Kidney capillary endothelial cell (primary cell): ENCODE measurements at places on chromosomes 12 and 14.

GRCh38 chr12:16564675-16565074, 41.3 kb downstream of the LMO3 start:
- DNase-seq: no peak

DNA sequence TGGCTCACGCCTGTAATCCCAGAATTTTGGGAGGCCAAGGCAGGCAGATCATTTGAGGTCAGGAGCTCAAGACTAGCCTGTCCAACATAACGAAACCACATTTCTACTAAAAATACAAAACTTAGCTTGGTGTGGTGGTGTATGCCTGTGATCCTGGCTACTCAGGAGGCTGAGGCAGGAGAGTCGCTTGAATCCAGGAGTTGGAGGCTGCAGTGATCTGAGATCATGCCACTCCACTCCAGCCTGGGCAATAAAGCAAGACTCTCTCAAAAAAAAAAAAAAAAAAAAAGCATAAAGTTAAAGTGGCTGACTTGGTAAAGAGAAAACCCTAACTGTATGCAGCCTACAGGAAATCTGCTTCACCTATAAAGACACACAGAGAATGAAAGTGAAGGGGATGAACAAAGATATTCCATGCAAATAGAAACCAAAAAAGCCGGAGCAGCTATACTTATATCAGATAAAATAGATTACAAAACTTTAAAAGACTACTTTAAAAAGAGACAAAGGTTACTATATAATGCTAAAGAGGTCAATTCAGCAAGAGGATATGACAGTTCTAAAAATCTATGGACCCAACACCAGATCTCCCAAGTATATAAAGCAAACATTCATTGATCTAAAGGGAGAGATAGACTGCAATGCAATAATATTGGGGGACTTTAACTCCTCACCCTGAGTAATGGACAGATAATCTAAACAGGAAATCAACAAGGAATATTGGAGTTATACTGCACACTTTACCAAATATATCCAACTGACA, 4.1 kb downstream of the CLEC2B start:
- peak; percentile 7 for DNase-seq

DNA sequence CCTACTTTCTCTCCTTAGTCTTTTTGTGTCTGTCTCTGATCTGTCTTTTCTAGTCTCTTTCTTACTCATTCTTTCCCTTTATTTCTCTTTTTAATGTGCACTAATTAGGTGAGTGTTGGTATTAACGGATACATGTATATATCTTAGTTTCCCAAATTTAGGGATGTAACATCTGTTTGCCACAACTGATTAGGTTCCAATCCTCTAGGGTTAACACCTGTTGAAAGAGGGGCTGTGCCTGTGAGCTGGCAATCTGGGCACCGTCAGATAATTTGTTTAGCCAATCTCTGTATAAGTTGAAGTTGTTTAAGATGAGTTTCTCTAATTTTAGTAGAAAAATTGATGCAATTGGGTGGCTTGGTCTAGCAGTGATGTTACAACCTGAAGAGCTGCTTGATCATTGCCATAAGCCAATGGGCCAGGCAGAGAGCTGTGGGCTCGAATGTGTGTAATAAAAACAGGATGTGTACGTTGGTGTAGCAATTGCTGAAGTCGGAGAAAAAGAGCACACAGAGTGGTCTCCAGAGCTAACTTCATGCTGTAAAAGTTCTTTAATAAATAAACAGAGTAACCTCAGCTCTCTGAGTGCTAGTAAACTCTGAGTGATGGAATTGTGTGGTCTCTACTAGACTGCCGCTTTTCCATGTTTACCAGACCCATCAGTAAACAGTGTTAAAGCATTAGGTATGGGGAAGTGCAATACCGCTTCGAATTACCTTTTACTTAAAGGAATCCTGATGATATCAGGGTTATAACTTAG, 18.3 kb upstream of the LYZ start:
- no peak for DNase-seq

GRCh38 chr14:75648066-75648838, 12.4 kb downstream of the ERG28 start:
- no peak for DNase-seq

DNA sequence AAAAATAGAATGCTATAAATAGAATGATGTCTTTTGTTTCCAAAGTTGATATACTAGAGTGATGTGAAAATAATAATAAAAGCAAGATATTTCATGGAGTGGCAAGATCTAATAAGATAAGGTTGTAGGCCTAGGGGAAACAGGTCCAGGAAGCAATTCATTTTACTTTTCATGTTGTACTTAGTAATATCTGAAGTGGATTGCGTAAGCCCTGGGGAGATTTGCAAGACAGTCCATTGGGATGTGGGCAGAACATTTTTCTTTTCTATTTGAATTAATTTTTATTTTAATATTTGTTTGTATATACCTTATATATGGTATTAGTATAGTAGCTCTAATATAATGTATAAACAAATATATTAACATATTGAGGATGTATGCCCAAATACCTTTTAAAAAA, 7.5 kb downstream of the NUBPL start:
- no peak for DNase-seq

- DNase-seq: no peak
Measured at GRCh38 chr14:50366589-50366988, 30.1 kb downstream of the CDKL1 start.

DNA sequence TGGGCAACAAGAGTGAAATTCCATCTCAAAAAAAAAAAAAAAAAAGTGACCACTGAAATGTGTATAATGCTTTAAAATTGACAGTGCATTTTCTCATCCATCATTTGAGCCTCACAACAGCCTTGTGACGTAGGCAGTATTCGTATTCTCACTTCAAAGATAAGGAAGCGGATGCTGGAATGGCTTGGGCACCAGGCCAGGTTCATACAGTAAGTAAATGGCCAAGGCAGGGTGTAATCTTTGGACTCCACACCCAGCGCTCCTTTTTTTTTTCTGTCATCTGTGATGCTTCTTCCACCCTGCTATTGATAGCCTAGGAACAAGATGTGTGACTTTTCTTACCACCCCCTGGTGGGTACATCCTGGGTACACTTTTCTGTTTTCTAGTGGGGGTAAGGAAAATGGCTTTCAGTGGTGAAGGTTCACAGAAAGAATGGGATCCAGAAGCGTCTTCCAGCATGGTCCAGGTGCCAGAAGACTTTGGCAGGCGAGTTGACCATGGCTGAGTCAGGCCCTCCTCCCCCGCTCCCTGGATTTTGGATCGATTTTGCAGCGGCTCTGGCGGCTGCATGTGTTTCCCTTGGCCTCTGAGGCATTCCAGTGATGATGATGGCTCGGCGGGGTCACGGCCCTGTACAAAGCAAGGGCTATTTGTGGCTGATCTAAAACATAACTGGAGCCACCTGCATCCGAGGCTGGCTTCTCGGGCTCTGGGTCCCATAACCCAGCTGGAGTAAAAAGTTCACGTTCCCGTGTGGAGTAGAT, 110.6 kb downstream of the CACNA1C start:
- DNase-seq: peak; percentile 72

- no peak for DNase-seq
Measured at GRCh38 chr12:48929551-48929950, 4.3 kb upstream of the FKBP11 start.

DNA sequence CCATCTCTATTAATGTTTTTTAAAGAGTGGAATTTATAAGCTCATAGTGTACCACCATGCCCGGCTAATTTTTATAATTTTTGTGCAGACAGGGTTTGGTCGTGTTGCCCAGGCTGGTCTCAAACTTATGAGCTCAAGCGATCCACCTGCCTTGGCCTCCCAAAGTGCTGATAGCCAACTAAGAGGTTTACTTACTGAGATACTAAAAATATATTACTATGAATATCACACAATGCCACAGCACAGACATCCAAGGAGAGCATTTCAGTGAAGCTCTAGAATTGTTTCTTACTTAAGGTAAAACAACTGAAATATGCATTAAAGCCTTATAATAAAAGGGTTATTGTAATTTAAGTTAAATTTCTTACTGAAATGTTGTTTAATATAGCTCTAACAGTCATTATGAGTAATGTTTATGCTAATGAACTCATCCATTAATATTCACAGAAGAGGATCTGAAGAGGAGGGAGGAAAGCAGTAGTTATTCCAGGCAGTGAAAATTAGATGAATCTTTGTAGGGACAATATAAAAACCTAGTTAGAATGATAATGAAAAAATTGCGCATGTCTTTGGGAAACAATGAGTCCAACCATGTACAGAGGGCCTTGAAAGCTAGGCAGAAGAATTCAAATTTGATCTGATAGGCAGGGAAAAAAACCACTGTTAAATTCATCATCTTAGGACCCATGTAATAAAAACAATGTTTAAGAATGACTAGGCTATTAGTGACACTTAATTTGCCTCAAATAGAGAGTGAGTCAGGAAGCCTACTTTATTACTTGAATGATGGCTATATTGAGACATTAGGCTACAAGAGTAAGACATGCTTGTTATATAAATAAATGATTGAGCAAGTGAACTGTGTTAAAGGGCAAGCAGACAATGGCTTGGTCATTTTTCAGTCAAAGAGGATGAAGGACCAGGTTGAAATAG, 99.2 kb downstream of the SLC41A2 start:
- DNase-seq: no peak

DNA sequence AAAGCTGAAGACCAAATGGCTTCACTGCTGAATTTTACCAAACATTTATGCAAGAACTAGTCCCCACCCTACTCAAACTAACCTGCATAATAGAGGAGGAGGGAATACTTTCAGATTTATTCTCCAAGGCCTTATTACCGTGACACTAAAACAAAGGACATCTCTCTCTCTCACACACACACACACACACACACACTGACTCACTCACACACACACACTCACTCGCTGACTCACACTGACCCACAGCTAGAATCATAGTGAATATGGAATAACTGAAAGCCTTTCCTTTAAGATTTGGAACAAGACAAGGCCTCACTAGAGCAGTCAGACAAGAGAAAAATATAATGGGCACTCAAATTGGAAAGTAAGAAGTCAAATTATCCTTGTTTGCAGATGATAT, 1014.1 kb downstream of the TMTC2 start:
- DNase-seq: no peak

GRCh38 chr12:23424685-23425084, 524.8 kb downstream of the SOX5 start:
- no peak for DNase-seq

GRCh38 chr12:9758119-9758518, 2.6 kb downstream of the CD69 start:
- no peak for DNase-seq

- DNase-seq: no peak
Measured at GRCh38 chr12:109009766-109010165, 11.1 kb downstream of the SVOP start.

DNA sequence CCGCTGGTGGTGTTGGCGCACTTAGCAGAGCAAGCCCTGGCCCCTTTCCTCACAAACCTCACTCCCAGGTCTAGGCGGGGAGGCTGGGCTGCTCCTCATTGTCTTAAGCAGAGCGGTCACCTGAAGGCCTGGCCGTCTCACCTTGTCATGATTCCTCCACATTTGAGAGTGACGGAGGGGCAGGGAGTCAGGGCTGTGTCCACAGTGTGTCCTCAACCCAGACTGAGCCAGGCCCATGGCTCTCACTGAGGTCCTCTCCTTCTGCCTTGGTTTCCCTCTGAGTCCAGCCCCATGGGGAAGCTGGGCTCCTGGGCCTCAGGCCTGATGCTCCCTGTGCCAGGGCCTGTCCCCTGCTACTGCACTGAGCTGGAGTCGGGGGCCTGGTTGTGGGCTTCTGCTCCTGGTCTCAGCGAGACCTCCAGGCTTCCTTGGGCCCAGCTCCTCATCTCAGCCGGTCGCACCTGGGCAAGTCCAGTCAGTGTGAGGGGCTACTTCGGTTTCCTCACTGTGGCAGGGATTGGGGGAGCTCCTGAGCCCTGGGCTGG, 44.9 kb downstream of the KRT80 start:
- DNase-seq: no peak

DNA sequence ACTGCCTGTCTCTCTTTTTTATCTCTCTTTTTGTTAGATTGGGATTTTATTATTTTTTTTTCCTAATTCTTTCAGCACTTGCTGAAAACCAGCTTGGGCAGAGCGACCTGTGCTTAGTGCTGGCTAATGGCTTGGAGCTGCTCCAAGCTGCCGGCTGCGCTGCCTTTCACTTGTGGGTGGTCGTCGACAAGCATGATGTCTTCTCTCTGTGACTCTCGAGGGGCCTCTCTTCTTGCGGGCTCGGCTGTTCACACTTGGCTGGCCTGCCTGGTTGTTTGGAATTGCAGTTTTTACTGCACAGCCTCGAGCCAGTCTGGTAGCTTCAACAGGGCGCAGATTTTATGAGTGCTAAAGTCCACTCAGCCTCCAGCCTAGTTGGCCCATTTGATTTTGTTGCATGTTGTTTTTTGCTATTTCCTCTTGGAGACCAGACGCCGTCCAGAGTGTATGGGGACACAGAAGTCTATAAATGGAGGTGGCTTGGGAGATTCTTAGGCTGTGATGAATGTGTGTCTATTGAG, 18.6 kb downstream of the TPCN1 start:
- DNase-seq: no peak
